ENCODE measurements at places on chromosomes 1 and 21.

DNA sequence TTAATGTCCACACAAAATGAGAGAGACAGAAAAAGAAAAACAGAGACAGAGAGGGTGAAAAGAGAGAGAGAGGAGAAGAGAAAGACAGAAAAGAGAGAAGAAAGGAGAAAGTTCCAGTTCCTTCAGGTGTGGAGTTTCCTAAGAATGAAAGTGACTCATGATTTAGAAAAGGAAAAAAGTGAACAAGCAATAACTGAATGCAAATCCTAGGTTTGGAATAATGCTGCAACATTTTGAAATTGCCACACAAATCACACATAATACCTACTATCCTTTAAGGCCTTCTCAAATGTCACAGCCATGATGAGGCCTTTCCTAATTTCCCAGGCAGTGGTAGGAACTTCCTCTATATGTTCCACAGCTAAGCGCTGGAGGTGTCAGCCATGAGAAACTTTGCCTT lies 31.5 kb upstream of the XPR1 start:
- DNase-seq, result no peak

GRCh38 chr1:28580722-28581530 lies 11.1 kb upstream of the RAB42 start:
- DNase-seq, result peak; percentile 71

DNA sequence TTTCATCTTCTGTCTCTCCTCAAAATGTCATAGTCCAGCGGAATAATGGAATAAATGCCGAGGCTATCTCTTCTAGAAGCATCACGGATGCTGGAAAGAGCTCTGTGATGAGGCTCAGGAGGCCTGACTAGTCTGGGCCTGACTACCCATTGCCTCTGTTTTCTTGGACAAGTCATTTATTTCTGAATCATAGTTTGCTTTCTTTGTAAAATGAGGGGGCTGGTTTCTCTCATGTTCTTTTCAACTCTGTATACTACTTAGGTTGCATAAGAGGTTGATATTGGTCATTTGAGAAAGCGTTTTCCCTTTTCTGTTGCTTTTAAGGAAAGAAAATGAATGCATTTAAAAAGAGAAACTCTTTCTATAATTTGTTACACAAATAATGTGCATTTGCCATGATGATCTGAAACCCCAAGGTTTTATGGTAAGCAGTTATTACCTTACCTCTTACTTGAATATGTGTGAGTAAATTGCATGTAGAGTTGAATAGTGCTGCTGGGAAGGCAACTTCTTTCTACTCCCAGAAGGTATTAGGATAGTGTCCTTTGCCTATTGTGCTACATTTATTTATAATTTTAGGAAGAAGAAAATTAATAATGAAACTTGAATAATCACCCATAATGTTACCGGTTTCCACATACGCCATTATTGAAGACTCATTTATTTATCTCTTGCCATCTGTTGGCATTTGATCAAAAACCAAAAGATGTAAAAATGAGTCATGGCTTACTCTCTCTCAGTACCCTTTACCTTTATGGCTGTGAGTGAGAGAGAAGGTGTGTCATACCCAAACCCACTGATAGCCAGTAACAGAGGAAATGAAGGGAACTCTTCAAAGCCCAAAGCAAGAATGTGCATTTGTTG lies 179.1 kb downstream of the FASLG start:
- DNase-seq, result peak; percentile 30

- DNase-seq, result no peak
These were observed 90.5 kb downstream of the SPATA17 start for GRCh38 chr1:217721692-217722091.

DNA sequence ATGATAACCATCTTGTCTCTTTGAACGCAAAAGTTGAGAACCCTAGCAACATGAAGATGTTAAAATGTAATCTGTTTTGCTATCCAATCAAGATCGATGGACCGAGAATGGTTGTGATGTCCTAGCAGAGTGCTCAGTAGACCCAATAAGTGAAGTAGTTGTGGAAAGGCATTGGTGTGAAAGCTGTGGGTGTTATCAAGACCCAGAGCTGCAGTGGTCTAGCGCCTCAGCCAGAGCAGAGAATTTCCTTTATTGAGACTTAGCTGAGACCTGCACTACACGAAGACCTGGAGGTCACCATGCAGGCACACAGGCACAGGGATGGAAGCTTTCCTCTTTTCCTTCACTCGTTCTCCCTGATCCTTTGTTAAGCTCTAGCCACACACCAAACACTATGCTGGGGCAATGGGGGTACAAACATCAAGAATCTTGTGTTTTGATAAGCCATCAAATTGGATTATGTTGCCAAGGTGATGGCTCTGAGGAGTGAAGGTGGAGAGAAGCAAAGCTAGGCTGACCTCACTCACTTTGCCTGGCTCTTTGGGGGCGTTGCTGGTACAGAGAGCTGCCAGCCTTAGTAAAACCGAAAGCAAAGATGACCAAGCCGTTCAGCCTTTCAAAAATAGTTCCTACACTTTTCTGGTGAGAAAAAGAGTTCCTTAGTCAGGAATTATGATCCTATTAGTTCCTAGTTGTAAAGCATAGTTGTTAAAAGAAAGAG lies 24.1 kb downstream of the METTL13 start:
- DNase-seq, result no peak

DNA sequence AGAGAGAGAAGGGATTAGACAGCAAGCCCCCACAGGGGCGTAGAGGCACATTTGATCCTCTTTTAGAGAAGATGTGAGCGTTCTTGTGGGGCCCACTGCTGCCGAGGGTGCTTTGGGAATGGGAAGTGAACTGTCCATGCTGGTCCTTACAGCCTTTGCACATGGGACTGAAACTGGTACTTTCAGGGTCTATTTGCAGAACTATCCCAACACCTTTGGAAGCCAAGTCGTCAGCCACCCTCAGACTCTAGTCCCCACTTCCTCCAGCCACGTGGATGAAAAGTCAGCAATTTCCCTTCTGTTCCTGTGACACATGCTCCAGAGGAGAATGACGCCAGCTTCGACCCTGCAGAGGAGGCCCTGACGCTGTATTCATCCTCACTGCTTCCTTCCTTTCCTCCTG lies 2.6 kb upstream of the RAB7B start:
- DNase-seq, result no peak

GRCh38 chr21:37665230-37666024 lies 250.8 kb downstream of the KCNJ6 start:
- DNase-seq, result no peak

GRCh38 chr1:36199934-36200741 lies 24.1 kb upstream of the THRAP3 start:
- DNase-seq, result no peak

DNA sequence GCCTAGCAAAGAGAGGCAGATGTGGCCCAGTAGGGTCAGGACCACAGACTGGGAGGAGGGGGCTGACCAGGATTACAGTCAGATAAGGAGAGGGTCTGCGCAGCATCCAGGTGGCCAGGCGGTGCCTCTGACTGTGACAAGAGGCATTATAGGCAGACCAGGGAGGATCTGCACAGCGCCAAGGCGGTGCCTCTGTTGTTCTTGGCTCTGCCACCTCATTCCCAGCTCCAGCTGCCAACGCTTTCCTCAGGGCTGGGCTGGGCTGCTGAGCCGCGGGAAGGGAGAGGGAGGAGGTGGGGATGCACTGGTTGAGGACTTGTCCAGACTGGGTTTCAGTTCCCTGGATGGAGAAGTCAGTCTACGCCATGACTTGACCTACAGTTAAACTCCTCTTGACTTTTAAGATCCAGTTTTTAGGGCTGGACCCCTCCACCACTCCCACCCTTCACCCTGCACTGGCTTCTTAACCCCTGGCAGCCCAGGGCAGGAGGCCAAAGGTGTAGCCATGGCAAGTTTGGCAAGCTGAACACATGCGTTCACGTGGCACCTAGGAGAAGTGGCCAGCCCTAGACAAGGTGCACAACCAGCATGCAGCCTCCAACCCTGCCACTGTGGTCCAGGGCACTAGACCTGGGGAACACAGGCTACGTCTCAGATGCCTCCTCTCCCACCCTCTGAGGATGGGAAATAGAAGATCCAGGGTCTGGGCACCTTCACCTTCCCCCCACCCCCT lies 4.5 kb upstream of the CRABP2 start:
- no peak for DNase-seq

DNA sequence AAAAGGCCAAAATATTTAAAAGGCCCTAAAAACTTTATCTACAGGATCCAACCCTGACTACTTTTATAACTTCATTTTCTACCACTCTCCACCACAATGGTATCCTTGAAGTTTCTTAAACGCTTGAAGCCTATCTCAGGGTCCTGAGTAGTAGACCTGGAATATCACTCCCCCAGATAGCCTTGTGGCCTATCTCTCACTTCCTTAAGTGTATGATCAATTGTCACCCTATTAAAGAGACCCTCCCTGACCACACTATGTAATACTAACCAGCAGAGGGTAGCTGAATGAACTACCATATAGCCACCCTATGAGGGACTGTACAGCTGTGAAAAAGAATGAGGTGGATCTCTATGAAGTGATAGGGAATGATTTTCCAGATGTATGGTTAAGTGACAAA lies 5.6 kb downstream of the CD58 start:
- no peak for DNase-seq

DNA sequence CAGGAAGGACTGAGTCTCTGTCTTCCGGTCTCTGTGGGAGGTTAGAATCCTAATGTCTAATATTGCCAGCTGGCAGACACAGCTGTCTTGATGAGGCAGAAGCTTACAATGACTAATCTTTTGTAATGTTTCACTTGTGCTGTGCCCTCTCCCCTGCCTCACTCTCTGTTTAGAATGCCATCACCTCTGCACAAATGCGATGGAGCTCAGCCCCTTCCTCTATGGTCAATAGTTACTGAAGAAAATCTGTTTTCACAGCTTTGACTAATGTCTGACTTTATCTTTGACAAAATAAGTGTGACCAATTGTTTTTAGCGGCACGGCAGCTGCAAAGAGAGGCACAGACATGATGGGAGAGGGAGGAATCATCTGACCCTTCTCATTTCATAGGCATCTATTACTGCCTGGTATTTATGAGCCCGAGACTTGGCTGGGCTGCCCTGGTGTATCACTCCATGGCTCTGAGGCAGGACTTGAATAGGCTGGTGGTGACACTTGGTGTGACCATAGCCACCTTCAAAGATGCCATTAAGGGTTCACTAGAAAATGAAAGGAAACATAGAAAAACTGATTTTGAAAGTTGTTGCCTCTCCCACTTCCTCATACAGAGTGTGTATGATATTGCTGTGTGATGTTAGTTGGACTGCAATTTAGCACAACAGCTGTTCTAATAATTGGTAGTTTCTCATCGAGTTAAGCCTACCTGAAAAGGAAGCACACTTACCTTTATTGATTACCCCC lies 163.2 kb upstream of the NBPF11 start:
- no peak for DNase-seq

- no peak for DNase-seq
These were observed 34.8 kb downstream of the L1TD1 start for GRCh38 chr1:62229468-62229867.

GRCh38 chr21:41016472-41016871 lies 151.5 kb upstream of the BACE2 start:
- DNase-seq, result no peak

- no peak for DNase-seq
These were observed 51.8 kb downstream of the ST6GALNAC5 start for GRCh38 chr1:76919085-76919484.

DNA sequence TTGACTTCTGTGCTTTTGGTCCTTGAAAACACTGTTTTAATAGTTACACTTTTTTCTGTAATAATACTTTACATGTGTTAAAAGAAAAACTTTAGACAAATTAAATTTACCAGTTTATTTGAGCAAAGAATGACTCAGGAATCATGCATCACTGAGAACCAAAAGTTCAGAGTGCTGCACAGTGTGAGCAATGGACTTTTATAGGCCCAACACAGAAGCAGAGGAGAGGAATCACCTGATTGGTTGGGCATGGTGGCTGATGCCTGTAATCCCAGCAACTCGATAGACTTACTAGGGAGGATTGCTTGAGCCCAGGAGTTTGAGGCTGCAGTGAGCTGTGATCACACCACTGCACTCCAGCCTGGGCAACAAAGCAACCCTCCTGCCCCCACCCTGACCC lies 29.3 kb downstream of the ZNF648 start:
- no peak for DNase-seq

- no peak for DNase-seq
These were observed 59.7 kb upstream of the PSEN2 start for GRCh38 chr1:226810681-226811080.

DNA sequence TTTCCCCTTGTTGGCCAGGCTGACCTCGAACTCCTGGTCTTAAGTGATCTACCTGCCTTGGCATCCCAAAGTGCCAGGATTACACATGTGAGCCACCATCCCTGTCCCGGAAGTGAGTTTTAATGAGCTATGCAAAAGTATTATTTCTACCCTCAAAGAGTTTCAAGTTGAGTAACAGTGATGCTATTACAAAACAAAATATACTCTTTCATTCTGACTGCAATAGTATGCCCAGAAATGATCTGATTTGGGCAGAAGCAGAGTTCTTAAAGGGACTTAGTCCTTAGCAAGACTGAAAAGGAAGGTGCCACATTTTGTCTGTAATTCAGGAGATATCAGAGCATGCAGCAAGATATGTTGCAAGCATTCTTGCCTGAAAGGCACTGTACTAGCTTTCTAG lies 375.4 kb downstream of the NUF2 start:
- no peak for DNase-seq

- DNase-seq, result no peak
These were observed 26.9 kb downstream of the TOMM20 start for GRCh38 chr1:235101558-235102258.

DNA sequence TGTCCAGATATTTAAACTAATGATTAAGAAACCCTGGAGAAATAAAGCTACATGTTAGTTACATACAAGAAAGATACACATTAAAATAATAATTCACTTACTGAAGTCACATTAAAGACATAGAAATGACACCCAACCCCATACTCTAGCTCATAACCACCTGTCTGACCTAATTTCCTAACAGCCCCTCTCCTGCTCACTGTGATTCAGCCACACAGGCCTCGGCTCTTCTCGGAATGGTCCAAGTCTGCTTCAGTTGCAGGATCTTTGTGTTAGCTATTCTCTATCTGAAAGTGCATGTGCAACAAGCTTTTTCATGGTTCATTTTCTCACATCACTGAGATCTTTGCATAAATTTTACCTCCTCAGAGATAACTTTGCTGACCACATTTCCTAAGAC lies 209.8 kb downstream of the TM2D1 start:
- DNase-seq, result no peak

- no peak for DNase-seq
These were observed 258.3 kb downstream of the SPATA17 start for GRCh38 chr1:217889401-217889800.

GRCh38 chr1:222844411-222844779 lies 29.6 kb downstream of the DISP1 start:
- DNase-seq, result no peak

- DNase-seq, result peak; percentile 36
These were observed 34.3 kb upstream of the CCDC27 start for GRCh38 chr1:3717715-3718601.

All from hematopoietic multipotent progenitor cell (in vitro differentiated cells).